ENCODE measurements at places on chromosomes 2 and 18.

DNA sequence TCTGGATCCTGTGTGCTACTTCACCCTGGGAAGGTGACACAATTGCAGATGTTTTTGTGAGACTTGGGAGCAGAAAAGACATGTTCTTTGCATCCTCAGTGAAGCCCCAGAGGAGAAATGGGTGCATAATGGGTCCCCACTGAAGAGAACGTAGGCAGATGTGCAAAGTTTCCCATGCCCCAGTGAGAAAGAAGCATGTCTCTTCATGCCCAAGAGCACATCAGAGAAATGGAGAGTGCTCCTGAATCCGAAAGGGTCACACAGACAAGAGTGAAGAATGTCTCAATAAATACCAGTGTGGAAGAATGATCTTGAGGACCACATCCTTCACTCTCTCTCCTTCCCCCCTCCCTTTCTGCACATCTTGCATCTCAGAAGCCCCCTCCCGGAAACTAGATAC lies 167.7 kb downstream of the TMEM247 start:
- DNase-seq: no peak

DNA sequence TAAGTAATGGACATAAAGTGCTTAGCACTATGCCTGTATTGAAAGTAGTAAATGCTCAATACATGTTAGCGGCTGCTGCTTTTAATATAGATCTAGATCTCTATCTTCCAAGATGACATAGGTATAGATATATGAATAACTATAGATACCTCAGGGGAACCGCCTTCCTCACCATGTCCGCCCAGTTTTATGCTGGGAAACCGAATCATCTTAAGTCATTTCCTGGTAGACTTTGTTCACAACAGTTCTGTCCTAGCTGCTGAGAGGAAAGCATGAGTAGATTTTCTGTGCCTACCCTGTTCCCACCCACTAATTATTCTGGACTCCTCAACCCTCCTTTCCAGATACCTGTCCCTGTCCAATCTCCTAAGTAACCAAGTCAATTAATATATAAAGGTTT lies 21.6 kb upstream of the ITM2C start:
- no peak for DNase-seq

- DNase-seq: no peak
These were observed 60.1 kb upstream of the ARL4C start for GRCh38 chr2:234556848-234557573.

DNA sequence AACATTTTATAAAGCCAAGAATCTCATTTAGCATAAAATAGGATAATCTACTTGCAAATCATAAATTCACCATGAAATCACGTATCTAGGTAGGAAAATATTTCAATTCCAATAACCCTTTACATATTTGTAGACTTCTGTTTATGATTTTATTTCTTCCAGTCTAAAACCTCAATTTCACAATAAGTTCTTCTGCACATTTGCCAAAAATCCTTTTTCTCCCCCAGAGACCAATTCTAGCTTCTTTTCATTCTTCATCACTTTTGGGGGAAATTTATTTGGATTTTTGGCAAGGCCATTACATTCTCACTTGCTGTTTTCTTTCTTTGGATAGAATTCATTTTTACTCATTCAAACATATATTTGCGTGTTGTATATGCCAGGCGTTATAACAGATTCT lies 86.8 kb downstream of the SPRED2 start:
- DNase-seq: no peak

DNA sequence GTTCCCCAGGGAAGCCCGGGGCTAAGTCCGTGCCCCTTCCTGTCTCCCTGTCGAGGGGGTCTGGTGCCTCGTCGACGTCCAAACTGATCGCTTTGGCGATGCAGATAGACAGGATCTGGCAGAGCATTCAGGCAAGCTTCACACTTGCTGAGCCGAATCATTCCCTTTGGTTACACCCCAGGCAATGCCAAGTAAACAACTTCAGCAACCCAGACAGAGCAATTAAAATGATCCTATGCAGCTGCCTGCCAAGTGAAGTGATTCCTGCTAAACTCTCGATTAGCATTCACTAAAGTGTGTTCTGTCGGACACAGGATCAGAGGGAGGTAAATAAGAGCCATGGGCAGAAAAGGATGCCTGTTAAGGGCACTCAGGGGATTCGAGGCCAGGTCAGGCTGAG lies 108.2 kb upstream of the RAB12 start:
- no peak for DNase-seq

GRCh38 chr18:28124131-28125029 lies 52.5 kb downstream of the CDH2 start:
- DNase-seq: no peak

DNA sequence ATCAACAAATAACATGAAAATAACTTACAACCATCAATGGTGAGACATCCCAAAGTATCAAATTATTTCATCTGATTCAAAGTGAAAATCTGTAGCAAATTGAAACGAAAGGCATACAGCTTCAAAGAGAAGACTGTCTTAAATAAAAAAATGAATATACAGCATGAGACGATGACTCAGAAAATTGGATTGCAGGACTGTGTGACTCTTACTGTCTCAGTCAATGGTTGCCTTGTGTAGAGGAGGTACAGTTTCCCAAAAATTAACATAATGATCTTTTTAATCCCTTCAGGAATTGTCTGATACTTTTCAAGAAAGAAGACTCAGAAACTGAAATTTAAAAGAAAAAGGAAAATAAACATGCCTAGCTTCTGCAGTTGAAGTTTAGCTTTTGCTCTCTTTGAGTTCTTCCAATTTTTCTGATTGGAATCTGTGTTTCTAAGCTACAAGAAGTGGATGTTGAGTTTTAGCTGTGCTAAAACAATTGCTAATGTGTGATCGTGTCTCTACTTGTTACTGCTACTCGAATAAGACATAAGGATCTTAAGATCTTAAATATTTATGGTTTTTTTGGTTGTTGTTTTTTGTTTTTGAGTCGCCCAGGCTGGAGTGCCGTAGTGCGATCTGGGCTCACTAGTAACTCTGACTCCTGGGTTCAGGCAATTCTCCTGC lies 41.1 kb upstream of the EPB41L3 start:
- DNase-seq: no peak

DNA sequence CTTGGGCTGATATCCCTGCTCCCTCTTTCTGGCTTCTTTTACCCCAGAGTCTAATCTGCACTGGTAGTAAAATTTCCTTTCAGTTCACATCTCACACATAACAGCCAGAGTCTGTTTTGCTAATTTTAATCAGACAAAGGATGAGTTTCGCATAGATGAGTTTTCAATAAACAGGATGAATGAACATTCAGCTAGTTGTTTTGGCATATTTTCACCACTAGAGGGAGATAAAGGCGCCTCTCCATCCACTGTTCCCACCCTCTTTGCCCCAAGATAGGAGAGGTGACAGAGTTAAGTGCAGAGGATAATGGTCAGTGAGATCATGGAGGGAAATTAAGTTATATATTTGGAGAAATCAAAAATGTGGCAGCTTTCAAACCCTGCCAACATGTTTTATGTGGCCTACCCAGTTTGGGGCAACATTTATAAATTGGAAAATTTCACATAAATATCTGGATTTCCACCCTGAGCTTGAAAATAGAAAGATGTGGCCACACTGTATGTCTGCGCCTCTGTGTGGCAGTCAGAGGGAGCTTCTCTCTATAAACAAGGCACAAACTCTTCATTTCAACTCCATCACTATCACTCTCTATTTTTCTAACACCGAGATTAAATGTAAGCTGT lies 48.5 kb upstream of the DTNA start:
- DNase-seq: no peak

DNA sequence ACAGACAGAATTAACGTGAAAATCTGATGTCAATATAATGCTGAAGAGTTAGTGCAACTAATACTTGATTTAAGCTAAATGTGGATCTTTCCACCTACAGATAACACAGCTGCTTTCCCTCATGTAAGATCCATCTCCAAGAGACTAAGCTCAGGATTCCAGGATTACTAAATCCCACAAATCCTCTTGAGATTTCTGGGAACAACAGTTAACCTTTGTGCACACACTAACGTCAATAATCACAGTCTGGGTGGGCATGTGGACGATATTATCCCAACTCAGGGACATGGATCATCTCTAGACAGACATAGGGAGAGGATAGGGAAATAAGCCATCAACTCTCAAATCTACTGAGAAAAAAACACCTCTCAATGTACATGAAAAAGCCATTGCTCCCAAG lies 432.6 kb downstream of the SATB2 start:
- DNase-seq: no peak

DNA sequence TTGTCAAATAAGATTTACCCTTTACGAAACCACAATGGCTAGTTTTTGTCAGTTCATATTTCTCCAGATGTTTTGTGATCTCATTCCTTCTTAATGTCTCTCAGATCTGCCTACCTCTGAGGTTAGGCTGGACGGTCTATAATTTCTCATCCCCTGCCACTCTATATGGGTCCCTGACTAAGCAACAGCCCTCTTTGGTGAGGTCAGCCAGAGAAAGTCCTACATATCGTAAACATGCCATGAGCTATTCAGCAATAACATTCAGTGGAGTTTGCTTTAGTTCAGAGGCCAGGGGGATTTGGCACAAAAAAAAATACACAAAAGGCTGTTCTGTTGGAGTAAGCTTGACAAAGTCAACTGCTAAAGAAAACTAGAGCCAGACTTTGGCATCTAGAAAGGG lies 192.1 kb upstream of the NCKAP5 start:
- no peak for DNase-seq

All from WTC11 (cell line).